ENCODE measurements at places on chromosomes 3 and 15. TPM values are rescaled to one million over a fixed set of nuclear protein-coding genes. Genes with fewer than 3 reads are reported as not detected.

GRCh38 chr3:79339846-79340245 is 428.0 kb downstream of the ROBO1 start:
- no peak for DNase-seq

DNA sequence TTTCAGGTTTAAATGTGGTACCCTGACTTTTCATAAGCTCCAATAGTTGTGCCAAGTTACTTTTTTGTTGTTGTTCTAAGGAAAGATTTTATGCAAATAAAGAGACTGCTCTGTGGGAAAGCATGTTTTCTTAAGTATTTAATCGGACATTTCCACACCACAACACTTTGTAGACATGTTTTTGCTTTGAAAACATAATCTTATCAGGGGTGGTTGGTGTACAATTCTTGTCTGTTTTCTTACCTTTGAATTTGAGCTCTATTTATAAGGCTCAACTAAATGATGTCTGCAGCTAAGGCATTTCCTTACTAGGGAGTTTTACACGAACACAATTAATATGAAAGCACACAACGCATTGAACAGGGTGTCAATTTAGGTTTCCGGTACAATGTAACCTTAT is 81.5 kb upstream of the CDIN1 start:
- no peak for DNase-seq

Gene CCR3
- total RNA-seq, result not detected

Gene CEMIP
- 0.87 TPM for total RNA-seq

Data from NCI-H460 (cell line).